ENCODE measurements at places on chromosomes 7 and 10.

DNA sequence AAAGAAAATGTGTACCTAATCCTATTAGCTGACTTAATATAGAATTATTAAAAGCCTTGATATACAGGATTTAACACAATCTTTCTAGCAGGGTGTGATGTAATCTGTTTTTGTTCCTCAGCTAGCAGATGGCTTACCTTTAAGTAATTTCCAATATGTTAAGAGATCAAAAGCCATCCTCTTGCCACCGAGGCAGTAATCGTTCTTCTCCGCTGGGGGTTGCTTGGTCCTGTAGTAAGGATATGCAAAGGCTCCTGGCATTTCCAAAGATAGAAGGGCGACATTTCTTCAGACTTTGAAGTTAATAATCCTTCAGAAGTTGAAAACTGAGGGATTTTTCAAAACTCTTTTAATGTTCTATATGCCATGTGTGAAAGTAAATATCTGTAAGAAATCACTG lies 156.4 kb downstream of the FZD1 start:
- no peak for DNase-seq

DNA sequence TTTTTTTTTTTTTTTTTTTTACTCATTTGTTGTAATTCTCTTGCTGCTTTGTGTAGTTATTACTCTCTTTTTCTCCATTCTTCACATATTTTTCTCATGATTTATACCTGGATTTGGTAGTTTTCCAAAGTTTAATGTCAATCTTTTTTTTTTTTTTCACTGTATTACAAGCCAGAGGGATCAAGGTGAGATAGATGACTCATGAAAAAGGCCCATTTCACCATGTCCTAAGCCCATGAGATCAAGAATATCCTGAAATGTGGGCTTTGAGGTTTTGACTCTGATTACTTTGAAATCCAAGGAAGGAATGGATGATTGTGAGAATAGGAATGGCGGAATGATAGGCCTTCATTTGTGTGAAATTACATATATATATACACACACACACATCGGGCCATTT lies 31.1 kb downstream of the TAX1BP1 start:
- DNase-seq: no peak

GRCh38 chr7:25820432-25821040 lies 331.5 kb upstream of the NFE2L3 start:
- no peak for DNase-seq

DNA sequence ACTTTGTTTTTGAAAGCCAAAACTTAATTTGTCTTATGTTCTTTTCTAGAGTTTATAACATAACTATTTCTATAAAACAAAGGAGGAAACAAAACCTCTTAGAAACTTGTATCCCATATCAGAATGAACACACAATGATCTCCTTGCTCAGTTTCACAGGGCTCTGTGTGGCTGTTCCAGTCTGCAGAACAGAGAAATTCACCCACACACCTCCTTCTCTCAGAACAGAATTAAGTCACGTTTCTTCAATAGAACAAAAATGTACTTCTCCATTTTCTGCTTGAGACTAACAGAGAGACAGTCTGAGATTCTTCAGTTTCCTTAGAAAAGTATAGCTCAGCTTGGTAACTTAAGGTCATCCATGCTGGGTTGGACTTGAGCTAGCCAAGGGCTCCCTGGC lies 15.8 kb upstream of the DOCK1 start:
- no peak for DNase-seq

DNA sequence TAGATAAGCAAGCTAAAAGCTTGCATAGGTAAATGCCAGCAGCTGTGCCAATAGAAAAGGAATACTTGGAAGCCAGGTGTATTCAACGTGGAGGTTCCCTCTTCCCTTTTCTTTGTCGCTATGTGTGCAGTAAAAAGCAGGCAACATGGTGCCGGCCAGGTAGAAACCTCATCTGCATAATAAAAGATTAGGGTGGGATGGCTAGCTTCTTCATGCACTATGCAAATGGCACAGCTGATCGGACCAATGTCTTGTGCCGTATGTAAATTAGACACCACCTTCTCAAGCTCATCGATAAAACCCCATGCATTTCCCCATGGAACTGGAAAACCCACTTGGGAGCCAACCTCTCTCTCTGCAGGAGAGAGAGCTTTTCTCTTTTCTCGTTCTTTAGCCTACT lies 150.9 kb upstream of the FOXK1 start:
- DNase-seq: no peak

- DNase-seq: no peak
Measured at GRCh38 chr7:142376356-142376997, 118.6 kb upstream of the PRSS58 start.

GRCh38 chr10:28721318-28721951 lies 44.1 kb downstream of the BAMBI start:
- DNase-seq: no peak

- no peak for DNase-seq
Measured at GRCh38 chr10:31927565-31927883, 1.1 kb downstream of the ARHGAP12 start.

DNA sequence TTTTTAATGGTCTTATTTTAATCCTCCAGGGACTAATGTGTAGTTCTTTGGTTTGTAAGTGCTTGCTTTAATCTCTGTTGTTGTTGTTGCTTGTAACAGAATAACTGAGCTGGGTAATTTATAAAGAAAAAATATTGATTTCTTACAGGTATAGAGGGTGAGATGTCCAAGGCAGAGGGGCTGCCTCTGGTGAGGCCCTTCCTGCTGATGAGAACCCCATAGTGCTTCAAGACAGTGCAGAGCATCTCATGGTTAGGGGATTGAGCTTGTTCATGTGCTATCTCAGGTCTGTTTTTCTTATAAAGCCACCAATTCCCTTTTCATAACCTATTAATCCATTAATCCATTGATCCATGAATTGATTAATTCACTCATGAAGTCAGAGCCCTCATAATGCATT lies 516.3 kb upstream of the KCND2 start:
- DNase-seq: no peak

- no peak for DNase-seq
Measured at GRCh38 chr7:158276414-158277218, 311.0 kb downstream of the PTPRN2 start.

DNA sequence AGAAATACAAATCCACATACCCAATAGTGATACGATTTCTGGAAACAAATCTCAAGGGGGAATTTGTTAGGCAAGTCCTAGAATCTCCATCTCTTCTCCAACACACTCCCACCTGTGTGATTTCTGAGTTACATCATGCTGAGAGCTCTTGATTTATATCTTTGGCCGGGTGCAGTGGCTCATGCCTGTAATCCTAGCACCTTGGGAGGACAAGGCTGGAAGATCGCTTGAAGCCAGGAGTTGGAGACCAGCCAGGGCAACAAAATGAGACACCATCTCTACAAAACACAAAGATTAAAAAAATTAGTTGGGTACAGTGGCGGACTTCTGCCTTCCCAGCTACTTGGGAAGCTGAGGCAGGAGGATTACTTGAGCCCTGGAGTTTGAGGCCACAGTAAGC lies 1.5 kb upstream of the MTPN start:
- no peak for DNase-seq

GRCh38 chr10:132253092-132253687 lies 54.6 kb downstream of the STK32C start:
- DNase-seq: no peak

GRCh38 chr10:124621637-124622036 lies 122.5 kb downstream of the FAM53B start:
- no peak for DNase-seq

DNA sequence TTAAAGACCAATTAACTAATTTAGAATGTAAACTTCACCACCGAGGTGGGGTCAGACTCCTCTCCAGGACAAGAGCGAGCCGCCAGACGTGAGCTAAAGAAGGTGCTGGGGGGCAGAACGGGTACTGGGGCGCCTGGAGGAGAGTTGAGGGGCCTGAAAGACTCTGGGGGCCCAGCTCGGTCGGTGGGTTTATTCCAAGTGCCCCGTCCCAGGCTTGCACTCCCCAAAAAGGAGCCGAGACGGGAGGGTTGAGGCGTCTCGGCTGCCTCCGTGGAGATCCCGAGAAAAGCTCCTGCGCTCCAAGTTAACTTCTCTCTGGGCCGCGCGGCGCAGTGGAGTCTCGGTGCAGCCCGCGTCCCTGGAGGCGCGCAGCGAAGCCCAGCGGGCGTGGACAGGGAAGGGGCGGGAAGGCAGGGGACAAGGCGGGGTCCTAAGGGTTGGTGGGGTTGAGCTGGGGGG lies 553.3 kb downstream of the TFEC start:
- no peak for DNase-seq

DNA sequence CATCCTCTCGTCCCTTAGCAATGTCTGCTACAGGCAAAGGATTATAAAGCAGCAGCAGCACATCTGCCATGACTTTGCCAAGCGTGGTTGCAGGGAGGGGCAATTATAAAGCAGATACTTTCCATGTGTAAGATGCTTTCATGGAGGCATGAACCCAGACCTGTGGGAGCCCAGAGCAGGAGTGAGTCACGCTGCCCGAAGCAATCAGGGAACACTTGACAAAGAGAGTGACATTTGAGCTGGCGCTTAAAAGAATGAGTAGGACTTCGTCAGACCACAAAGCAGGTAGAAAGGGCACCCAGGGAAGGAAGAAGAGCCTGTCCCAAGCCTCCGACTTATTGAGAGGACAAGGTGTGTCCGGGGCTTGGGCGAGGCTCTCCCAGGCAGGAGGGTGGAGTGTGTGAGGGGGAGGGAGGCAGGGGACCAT lies 147.2 kb downstream of the MYOF start:
- no peak for DNase-seq

DNA sequence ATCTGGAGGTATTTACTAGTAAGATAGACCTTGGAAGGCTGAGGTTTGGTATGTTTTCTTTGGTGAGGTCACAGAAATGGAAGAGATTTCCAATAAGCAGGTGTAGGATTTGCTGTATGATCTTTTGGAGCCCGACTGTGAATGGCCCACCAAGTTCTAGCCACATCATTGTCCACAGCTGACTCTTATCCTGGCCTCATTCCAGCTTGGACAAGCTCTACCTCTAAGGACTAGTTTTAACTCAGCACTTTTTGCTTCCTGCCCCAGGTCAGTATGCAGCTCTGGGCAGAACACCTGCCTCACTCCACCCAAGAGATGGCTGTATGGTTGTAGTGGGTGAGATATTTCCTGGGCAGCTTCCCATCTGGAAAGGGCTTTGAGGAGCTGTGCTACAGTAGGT lies 6.1 kb upstream of the CPA4 start:
- no peak for DNase-seq

DNA sequence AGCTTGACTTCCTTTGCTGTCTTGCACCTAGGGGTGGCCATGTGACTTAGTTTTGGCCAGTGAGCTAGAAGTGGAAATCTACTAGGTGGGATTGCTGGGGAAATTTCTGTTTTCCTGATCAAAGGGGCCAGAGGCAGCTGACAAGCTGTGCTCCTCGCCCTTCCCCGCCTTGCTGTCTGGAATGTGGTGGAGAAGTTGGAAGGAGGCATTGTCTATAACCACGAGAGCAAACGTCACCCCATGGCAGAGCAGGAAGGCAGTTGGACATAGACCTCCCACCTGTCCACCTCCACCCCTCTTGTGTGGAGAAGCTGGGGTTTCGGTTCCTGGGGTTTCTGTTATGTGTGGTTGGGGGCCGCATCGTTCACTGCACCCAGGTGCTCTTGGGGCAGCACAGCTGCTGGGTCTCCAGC lies 7.3 kb downstream of the SFRP5 start:
- DNase-seq: no peak

DNA sequence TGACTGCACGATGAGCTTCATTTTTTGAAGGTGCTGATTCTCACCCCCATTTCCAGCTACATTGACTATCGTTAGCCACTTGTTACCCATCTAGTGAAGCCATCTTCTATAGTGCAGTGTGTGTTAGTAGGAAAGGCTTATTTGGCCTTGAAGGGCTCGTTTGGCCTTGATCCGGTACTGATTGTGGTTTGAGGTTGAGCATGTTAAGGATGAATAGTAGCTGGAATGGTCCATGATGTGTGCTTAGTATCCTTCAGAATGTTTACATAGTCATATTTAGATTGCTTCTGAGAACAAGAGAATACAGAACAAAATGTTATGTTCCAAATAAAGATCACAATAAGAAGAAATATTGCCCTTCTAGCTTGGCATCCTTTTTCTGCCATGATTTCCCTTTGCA lies 591.5 kb downstream of the AUTS2 start:
- DNase-seq: no peak

DNA sequence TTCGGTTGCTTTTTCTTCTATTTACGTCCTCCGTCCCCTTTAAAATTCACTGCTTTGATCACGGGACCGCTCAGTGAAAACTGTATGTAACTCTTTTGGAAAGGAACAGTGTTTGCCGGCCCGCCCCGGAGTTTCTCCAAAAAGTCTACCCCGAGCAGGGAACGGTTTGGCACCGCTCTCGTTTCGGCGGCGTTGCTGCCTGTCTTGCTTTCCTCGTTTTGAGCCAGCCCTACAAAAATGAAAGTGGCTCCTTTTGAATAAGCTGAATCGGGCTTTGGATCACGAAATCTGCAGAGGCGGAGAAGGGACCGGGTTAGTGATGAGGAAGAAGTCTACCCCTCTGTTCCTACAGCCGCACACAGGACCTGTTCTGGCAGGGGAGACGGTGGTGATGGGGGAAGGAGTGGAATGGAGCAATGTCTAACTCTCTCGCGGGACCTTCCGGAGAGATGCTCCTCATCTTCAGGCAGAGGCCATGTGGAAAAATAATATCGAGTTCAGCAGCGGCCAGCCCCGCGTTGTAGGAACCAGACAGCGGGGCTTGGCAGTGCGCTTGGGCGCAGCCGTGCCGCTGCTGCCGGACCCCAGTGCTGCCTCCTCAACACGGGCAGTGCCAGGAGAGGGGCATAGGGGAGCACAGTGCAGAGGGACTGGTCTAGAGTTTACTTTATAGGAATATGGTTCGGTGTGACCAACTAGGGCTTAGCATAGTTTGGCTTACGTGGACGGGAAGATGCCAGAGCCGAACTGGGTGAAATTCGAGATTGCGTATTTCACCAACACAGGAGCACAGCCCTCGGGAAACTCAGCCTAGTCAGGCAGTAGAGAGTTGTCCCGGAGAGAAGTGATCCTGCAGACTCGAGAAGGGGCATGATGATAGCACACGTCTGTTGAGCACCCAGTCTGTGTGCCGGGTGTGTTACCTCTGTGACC lies 1.4 kb downstream of the HTRA1 start:
- no peak for DNase-seq

- DNase-seq: no peak
Measured at GRCh38 chr10:56823849-56824248, 462.8 kb upstream of the ZWINT start.

GRCh38 chr10:48353246-48353645 lies 46.8 kb downstream of the MAPK8 start:
- DNase-seq: no peak

DNA sequence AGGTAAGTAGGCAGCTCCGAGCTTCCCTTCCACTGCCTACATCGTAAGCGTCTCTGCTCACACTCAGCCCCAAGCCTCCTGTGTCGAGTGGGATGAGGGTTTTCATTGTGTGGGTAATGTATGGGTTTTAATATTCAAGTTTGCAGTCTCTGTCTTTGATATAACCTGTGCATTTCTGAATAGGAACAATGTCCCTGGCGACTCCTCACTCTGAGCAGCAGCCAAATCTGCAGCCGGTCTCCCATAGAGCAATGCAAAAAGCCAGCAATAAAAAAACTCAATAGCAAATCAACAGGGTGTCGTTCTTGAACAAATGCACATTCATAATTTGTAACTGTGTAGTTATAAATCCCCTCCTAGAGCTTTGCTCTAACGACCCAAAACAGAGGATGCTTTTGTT lies 33.4 kb downstream of the PPP1R17 start:
- no peak for DNase-seq

GRCh38 chr10:11140963-11141362 lies 123.3 kb downstream of the CELF2 start:
- no peak for DNase-seq

All from NCI-H1930 (cell line).